ENCODE measurements at places on chromosomes 16 and 17.
A peak's percentile ranks its signal among the peaks of the same experiment; 100 is the strongest.

GRCh38 chr17:416293-417206, 63.9 kb upstream of the RPH3AL start:
- DNase-seq = no peak

- no peak for DNase-seq
Observed at GRCh38 chr17:42472709-42473521, 14.2 kb downstream of the ATP6V0A1 start.

DNA sequence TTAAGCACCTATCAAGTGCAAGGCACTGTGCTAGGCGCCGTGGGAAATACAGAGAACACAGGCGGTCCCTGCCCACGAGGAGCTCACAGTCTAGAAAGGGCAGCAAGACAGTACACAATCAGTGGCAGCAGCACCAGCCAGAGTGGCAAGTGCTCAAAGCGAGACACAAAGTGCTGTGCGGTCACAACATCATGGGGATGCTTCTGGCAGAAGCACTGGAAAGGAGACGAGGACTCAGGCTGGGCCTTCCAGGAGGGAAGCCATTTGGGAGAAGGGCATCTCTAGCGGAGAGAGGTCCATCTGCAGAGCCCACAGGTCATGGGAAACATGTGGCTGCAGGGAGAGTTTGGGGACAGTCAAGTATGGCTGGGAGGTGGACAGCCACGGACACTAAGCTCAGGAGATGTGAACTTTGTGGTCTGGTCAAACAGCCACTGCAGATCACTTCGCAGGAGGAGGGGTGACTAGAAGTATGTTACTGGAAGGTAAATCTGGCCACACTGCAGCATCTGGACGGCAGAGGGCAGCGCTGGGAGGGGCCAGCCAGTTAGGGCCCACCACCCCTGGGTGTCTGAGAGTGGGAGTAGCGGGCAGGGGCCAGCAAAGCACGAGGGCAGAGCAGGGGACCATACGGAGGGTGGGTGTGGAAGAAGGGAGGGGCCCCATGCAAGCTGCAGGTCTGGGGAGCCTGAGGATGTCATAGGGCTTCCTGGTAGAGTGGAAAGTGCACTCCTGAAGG, 71.1 kb downstream of the N4BP1 start:
- no peak for DNase-seq

DNA sequence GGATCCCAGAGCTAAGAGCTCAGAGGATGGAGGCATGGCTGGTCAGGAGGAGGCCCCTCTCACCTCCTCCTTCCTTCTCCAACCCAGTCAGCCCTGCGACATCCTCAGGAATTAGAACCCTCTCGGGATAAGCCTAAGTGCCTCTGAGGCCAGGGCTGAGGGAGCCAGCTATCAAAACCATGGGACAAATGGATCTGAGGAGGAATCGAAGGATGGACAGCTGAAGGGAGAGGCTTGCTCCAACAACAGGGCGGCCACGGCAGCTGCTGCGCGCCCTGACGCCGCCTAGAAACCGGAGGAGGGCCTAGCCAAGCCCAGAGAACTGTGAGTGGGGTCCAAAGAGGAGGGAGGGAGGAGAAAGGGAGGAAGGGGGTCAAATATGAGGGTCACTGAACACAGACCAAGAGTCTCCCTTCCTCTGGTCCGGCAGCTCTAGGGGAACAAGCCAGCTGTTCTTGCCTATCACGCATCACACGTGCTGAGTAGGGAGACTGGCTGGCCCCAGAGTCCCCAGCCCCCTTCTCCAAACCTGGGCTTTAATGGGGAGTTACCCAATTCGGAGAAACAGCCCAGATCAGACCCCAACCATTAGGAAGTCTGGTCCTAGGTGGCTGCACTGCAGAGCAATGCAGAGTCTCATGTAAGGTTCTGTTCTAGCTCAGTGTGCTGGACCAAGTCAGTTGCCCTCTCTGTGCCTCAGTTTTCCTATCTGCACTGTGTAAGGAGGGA, 5.9 kb upstream of the HOXB13 start:
- no peak for DNase-seq

DNA sequence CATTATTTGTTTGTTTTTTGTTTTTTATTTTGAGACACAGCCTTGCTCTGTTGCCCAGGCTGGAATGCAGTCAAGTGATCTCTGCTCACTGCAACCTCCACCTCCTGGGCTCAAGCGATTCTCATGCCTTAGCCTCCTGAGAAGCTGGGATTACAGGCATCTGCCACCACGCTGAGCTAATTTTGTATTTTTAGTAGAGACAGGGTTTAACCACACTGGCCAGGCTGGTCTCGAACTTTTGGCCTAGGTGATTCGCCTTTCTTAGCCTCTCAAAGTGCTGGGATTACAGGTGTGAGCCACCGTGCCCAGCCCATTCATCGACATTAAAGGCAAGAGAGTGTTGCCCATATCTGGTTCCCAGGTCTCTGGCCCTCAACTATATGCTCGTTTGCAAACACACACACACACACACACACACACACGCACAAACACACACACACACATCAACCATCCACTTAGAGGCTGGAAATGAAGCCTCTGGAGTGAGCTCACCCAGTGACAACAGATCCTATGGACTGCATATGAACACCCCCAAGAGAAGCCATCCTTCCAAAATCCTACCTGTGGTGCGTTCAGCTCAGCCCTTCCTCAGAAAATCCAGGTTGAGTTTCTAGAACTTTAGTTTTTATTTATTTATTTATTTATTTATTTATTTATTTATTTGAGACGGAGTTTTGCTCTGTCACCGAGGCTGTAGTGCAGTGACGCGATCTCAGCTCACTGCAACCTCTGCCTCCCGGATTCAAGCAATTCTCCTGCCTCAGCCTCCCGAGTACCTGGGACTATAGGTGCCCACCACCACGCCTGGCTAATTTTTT, 12.3 kb upstream of the SEPHS2 start:
- DNase-seq = no peak

- no peak for DNase-seq
Observed at GRCh38 chr17:2511138-2511461, 588 bp downstream of the METTL16 start.

DNA sequence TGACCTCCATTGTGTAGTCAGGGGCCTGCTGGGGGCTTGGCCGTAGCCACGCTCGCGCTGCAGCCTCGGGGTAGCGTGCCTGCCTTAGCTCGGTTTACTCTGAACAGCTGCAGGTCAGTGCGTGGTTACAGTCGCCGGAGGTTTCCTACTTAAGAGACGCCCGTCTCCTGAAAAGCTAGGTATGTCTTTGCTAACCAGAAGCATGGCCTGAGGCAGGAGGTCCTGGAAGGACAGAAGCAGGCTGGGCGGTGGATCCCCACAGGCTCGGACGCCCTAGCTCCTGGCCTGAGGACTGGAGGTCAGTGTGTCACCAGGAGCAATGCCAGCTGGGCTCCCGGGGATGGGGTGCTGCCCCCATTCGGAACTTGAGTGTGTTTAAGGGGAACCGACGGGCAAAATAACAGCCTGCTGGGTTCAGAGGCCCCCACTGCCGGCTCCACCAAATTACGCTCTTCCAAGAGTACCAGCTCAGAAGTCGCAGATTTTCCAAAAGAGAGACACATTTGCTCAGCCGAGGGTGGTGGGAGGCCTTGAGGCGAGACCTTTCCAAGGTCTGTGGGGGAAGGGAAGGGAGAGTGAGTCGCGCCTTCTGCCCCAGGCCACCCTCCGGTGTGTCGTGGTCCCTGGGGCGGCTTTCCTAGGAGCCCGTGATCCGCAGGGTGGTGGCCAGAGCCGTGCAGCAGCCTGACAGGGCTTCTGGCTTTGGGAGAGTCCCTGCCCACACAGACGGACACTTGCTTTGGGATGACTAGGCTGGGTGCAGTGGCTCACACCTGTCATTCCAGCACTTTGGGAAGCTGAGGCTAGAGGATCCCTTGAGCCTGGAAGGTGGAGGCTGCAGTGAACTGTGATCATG, 3.9 kb upstream of the GNG13 start:
- no peak for DNase-seq

DNA sequence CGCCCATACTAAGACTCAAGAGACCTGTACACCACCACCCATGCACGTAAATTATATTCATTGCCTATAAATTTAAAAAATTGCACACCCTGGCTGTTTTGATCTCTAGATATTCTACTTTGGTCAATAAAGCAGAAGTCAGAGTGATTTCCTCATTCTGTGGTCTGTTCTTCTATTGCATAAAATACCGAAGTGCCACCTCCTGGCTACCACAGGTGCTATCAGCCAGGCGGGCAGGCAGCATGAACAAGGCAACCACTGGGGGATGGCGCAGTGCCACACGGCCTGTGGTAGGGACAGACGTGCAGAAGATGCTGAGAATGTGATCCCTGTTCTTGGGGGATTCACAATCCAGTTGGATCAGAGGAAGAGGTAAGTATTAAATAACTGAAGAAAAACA, 122.3 kb downstream of the CDK5R1 start:
- peak; percentile 44 for DNase-seq

DNA sequence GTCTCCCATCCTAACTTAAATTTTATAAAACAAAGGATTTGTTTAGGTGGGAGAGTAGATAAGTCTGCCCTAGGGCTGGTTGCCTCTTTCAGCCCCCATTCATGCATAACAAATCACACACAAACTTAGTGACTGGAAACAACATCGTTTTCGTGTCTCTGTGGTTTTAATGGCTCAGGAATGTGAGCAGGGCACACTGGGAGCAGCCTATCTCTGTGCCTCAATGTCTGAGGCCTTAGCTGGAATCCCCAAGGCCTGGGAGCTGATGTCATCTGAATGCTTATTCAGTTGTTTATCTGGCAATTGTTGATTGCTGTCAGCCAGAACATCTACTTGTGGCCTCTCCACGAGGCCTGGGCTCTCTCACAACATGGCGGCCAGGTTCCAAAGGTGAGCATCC, 101.9 kb upstream of the HSBP1 start:
- no peak for DNase-seq

GRCh38 chr16:17306745-17307144, 164.0 kb downstream of the XYLT1 start:
- DNase-seq = no peak

GRCh38 chr17:35423761-35424160, 8.5 kb downstream of the SLFN12 start:
- no peak for DNase-seq

GRCh38 chr17:73335591-73336407, 24.0 kb upstream of the CDC42EP4 start:
- no peak for DNase-seq

GRCh38 chr17:32570081-32570396, 83.2 kb downstream of the CDK5R1 start:
- no peak for DNase-seq

DNA sequence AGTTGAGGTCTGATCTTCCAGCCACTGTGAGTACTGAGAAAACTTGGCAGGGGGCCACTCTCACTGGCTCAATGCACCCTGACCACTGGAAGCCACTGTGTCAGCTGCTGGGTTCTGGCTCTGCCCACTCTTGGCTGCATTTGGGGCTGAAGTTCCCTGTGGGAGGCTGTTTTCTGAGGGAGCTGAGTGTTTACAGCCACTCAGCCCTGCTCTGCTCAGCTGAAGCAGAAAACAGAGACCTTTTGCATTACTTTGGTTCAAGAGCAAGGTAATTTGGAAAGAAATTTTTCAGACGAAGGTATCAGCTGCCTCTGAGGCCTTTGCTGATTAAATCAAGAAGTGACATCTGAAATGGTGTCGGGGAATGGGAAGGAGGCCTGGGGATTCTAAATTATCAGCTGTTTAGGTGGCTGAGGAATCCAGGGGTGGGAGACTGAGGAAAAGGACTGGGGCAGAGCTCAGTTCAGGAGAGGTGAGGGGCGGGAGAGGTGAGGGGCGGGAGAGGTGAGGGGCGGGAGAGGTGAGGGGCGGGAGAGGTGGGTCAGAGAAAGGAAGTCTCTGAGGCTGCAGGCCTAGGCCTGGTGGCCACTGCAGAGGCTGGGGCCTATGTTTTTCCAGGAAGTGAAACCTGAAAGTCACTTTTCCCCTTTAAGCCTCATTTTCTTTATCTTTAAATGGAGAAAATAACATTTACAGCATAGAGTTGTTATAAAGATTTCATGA, at the start of gene ACSM5:
Gene ACSM5, plus strand, starts transcription at position 137 of the 723 bp plus-strand sequence. CDS start 1,951 bp downstream, outside the sequence.
- no peak for DNase-seq

GRCh38 chr17:72022328-72023275, 98.2 kb upstream of the SOX9 start:
- no peak for DNase-seq

- no peak for DNase-seq
Observed at GRCh38 chr17:5874486-5874885, 195.7 kb upstream of the WSCD1 start.

GRCh38 chr16:66294507-66294906, 72.0 kb upstream of the CDH5 start:
- no peak for DNase-seq

- DNase-seq = no peak
Observed at GRCh38 chr17:56697190-56697589, 103.7 kb downstream of the NOG start.

GRCh38 chr17:67178555-67178954, 66.4 kb downstream of the HELZ start:
- no peak for DNase-seq

DNA sequence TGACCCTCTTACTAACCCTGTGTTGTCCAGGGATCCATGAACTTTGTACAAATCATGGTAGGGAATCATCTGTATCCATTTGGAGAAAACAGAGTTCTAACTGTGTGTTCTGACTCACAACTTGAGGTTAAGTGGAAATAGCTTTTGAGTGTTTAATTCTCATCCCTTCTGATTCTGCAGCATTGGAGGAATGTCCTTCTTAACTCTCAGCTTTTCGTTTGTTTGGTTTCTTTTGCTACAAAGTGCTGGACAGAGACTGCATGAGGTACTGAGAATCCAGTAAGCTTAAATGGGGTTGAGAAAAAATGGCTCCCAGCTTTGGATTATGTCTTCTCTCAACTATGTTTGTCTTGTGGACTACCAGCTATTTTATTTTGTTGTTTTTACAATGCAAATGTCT, 352.1 kb upstream of the KIF2B start:
- DNase-seq = no peak

- no peak for DNase-seq
Observed at GRCh38 chr17:6681671-6682070, 30.1 kb downstream of the C17orf100 start.

DNA sequence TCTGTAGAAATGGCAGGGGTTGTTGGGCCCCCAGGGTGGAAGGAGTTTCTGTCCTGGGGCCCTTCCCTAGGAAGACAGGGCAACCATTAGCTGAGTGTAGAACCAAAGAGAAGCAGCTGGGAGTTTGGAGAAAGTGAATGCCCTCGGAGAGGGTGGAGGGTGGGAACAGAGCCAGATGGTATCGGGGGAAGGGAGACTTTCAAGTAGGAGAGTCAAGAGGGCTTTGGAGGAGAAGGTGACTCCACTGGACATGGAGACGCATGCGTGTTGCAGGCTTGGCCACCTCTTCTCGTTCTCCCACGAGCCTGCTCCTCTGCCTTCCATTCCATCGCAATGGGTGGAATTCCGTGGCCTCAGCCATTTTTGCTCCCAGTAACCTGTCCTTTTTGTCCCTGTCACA, 19.4 kb downstream of the SLC47A1 start:
- DNase-seq = no peak

Measured in effector memory CD4-positive, alpha-beta T cell (primary cell).